ENCODE measurements at places on chromosomes 7 and 10.

- DNase-seq: no peak
Observed at GRCh38 chr10:3528271-3528670, 256.7 kb downstream of the KLF6 start.

- DNase-seq: no peak
Observed at GRCh38 chr7:9026121-9026520, 592.7 kb downstream of the NXPH1 start.

GRCh38 chr10:111767661-111768060 is 415.9 kb downstream of the GPAM start:
- DNase-seq: no peak

DNA sequence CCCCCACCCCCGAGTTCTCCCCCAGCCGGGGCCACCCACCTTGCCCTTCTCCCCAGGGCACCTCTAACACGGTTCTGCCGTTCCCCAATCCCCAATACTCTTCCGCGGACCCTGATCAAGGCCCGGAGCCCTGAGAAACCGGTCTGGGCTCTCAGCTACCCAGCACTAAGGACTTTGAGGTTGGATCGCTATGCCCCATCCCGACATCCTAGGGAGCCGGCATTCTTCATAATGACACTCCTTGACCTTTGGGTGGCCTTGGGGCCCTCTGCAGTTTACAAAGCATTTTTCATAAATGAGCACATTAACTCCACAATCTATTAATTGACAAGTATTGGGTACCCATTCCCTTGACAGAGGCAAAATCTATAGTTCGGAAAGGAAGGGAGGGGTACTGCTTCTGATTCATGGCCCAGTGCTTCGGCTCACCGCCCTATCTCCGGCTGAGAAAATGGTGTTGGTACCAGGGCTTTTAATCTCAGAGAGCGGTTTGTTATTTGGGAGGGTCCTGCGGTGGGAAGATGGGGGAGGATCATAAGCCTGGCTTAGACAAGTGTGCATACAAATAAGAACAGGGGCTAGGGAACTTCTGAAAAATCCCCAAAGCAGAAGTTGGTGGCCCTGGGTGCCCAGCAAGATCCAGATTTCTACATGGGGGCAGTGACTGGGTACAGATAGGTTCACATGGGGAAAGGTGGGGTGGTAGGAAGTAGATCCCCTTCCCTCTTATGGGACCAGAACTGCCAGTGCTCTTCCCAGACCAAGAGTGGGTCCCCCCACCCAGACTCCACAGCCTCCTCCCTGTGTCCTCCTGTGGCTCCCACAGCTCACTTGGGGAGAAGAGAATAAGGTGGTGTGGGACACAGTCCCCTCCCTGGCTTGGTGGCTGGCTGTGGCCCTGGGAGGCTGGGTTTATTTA is 3.2 kb downstream of the IMPDH1 start:
- DNase-seq: no peak

DNA sequence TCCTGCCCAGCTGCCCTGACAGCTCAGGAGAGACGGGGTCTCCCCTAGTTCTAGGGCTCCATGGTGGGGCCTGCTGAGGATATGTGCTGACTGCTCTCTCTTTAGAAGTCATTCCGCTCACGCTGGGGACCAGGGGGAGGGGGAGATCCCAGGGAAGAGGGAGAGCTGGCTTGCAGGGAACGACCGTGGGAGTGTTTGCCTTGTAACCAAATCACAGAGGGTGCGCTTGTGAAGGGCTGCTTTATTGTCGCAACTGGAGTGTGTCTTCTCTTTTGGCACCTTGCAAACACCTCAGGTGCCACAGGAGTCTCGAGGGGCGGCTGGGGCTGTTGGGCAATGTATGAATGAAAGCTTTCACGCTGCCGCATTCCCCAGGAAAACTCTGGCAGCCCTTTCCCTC is 531.3 kb upstream of the MKI67 start:
- no peak for DNase-seq

DNA sequence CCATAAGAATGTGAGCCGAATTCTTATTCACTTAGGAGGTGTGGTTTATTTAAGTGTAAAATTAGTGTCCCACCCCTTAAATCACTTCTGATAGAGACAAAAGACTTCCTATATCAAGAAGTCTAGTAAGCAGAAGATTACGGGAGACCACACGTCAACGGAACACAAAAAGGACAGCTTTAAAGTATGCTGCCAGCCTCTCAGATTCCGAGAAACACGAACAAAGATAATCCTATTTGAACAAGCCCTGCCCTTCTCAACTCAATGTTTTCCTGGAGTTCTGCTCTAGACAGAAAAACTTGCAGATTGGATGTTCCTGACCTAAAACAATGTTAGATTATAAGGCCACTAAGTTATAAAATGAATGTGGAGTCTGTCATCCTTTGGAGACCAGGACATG is 4.9 kb upstream of the MCU start:
- DNase-seq: no peak

DNA sequence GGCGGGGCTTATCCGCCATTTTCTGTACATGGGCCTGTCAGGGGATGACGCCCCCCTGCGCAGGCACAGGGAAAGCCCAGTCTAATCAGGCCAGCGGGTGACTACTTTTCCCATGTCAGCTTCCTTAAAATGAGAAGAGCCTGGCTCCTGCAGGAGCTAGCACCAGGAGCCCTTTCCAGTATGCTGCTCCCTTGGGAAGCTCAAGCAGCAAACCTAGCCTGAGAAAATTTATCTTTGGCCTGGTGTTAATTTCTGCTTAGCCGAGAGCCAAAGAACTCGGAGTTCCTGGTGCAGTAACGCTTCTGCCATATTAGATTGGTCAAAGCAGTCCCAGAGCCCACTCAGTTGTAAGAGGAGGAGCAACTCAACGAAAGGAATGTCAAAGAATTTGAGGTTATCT is 239.0 kb upstream of the PHYHIPL start:
- DNase-seq: no peak

DNA sequence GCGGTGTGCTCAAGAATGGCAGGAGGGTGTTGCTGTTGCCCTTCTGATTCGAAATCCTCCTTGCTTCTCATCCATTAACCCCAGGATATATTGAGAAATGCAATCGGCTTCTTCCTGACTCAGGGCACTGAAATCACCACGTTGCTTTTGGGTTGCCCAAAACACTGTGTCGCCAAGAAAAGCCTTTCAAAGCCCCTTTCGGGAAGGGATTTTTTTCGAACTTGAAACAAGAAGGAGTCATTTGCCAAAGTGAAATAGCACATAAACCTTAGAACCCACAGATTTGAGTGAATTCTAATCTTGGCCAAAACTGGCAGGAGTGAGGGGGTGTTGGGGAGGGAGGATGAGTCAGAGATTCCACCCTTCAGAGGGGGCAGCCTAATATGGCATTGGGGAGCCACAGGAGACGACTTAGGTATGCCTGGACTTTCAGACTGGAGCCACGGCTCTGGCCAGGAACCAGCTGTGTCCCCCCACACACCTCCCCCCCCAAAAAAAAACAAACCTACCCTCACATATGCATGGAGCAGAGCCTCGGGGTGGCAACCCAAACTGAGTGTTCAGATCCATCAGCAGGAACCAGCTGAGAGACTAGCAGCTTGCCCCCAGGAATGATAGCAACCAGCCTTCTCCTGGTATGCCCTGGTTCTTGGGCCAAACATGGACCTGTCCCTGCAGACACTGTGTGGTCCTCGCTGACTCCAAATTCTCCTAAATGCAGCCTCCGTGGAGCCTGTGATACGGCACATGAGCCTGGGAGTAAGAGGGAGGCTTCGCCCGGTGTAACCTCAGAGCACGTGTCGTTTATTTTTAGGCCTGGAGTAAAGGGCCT is 138.4 kb downstream of the FGFR2 start:
- DNase-seq: no peak

DNA sequence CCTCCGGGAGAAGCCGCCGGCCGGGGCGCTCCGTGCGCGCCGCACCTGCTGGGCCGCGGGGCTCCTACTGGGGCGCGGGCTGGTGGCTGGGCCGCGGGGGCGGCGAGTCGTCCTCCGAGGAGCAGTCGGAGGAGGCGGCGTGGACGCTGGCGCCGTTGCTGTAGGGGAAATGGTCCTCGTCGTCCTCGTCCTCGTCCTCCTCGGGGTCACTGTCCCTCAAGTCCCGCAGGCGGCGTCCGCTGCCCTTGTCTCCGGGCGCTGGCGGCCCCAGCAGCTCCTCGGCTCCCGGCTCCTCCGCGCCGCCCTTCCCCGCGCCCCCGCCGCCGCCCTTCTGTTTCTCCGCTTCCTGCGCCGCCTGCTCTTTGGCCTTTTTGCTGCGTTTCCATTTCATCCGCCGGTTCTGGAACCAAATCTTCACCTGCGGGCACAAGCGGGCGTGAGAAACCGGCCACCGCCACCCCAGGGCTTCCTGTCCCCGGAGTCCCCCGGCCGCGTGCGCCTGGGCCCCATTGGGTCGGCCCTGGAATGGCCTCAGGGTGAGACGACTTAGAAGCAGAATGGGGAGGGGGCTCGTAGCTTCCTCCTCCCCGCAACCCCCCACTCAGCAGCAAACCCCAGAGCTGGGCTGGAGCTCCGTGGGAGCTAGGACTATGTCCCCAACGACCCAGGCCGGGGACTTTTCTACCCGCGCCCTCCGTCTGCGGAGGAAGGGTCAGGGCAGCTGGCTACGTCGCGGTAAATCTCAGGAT is 4.8 kb downstream of the MNX1 start:
- DNase-seq: no peak

GRCh38 chr7:113764401-113765035 is 154.3 kb downstream of the PPP1R3A start:
- no peak for DNase-seq

DNA sequence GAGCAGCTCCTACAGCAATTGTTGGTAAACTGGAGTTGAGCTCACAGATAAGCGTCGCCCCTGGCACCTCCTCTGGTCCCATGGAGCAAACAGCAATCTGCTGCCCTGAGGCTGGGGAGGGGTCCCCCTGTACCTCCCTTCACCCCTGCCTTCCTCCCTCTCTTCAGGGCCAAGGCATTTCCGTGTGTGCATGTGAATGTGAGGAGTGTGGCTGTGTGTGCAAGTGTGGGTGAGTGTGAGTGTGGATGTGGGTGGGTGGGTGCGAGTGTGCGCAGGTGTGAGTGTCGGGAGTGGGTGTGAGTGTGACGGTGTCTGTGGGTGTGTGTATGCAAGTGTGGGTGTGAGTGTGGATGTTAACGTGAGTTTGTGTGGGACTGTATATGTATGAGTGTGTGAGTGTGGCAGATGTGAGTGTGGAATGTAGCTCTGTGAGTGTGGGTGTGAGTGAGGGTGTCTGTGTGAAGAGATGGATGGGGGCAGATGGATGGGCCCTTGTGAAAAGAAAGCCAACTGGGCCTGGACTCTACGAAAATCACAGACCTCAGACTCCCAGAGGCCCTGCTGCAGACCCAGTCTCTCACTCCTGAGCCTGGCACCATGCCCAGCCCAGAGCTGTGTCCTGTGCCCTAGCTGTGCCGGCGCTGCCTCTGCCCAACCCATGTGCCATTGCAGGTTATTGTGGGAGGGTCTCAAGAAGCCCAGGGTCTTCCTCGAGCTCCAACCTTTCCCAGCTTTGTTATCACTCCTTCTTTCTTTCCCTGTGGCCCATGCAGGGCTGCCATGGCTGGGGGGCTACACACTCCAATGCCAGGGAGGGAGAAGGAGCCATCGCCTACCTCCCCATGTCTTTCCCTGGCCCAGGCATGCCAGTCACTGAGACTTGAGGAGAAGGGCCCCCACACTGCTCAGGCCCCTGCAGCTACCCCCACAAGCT is 73.9 kb downstream of the GRID1 start:
- no peak for DNase-seq

- peak; percentile 86 for DNase-seq
Observed at GRCh38 chr7:54788664-54789063, 29.7 kb upstream of the SEC61G start.

Measured in Caki2 (cell line).